HEK293T (cell line): ENCODE measurements at places on chromosomes 13 and 19.

- no peak for DNase-seq
Measured at GRCh38 chr13:59570204-59570603, 593.5 kb downstream of the DIAPH3 start.

- DNase-seq, result no peak
Measured at GRCh38 chr19:19539698-19540063, 1.6 kb downstream of the CILP2 start.

DNA sequence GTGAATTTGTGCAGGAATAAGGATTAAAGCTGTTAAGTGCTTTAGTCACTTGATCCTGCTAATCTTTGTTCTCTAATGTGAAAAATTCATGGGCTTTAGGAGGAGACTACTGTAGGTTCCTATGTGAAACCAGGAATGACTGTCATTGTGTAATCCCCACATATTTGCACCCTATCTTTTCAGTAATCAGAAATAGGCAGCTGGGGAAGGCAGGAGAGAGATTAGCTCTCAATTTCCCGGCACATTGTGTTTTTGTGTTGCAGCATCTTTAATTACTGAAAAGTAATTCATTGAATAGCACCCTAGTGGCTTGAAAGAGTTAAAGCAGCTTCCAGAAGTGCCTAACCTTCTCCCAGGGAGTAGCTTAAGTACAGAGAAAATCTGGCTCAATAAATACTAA lies 282.9 kb downstream of the OLFM4 start:
- no peak for DNase-seq

DNA sequence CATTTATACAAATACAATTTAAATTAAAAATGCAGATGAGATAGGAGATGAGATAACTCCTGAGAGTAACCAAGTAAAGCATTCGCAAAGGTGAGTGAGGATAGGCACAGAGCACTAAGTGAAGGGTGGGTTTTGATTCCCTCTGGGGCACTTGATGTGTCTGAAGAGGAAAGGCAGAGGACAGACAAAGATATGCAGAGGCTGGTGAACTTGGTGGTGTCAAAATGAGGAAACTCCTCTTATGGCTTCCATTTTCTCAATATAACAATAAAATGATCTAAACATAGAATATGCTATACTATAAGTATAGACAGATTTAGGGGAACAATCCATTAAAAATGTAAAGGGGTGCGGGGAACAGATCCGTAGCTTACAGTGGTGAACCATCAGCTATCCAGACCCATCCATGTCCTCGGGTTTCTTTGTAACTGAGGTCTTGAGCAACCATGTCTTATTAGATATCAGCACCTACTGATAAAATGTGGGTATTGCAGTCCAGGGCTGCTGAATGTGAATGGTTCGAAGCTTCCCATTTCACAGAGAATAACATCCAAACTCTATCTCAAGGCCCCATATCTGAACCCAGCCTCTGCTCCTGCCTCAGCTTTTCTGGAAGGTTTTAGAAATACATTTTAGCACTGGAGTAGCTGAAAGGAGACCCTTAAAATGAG lies 73.9 kb upstream of the SLC10A2 start:
- peak; percentile 25 for DNase-seq

DNA sequence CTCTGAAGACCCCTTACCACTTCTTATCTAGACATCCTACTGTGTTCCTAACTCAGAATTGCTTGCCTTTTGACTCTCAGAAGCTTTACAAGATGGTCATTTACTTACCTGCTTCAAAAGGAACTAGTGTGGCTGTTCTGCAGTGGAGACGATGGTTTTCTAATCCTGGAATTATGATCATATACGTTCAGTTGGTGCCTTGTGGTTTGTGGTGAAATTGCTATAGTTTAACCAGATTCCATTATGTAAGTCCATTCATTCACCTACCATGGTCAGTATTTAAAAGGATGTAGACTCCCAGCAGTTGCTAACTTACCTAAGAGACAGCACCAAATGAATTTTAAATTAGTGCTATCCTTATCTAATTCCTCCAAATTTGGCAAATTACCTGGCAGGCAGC lies 210.9 kb downstream of the SHISA2 start:
- no peak for DNase-seq

DNA sequence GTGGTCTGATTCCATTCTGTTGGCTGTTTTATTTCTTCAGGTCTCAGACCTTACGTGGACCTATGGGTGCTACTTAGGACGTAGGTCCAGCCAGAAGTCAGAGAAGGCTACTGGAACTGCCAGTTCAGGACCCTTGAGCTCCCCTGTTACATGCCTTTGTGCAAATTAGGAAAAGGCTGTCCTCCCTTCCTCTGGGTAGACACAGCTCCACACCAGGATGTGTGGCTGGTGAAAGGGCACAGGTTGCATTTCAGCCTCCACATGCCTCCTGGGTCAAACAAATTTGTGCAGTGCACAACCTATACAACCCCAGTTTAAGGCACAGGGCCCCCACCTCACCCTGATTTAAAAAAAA lies 43.9 kb upstream of the MAP3K10 start:
- DNase-seq, result no peak

GRCh38 chr19:46241626-46242025 lies 12.1 kb downstream of the IGFL1 start:
- DNase-seq, result no peak

DNA sequence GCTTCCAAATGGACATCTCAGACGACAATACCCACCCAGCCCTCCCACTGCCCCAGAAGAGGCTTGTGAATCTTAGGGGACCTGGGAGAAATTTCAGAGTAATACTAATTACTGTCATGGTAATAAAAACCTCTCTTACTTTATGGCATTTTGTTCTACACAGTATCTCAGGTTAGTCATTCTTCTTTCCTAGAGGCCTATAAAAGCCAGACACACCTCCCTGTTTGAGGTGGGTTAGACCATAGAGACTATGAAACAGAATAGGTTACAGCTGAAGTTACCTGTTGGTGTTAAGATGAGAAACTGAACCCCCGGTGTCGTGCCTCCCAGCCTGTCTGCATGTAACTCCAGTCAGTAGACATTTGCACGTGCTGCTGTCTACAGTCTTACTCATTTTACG lies 113.9 kb downstream of the SLC7A1 start:
- no peak for DNase-seq
